ENCODE measurements at places on chromosomes 11 and 22.

- no peak for DNase-seq
Observed at GRCh38 chr11:73649206-73649605, 2.8 kb downstream of the PLEKHB1 start.

DNA sequence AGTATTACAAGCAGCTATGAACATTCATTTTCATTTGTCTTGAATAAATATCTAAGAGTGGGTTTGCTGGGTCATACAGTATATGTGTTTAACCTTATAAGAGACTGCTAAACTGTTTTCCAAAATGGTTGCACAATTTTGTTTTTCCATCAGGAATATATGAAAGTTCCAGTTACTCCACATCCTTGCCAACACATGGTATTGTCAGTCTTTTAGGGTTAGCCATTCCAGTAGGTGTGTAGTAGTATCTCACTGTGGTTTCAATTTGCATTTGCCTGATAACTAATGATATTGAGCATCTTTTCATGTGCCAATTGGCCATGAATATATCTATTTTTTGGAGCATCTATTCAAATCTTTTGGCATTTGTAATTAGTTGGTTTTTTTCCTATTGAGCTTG, 7.7 kb upstream of the CCDC83 start:
- no peak for DNase-seq

DNA sequence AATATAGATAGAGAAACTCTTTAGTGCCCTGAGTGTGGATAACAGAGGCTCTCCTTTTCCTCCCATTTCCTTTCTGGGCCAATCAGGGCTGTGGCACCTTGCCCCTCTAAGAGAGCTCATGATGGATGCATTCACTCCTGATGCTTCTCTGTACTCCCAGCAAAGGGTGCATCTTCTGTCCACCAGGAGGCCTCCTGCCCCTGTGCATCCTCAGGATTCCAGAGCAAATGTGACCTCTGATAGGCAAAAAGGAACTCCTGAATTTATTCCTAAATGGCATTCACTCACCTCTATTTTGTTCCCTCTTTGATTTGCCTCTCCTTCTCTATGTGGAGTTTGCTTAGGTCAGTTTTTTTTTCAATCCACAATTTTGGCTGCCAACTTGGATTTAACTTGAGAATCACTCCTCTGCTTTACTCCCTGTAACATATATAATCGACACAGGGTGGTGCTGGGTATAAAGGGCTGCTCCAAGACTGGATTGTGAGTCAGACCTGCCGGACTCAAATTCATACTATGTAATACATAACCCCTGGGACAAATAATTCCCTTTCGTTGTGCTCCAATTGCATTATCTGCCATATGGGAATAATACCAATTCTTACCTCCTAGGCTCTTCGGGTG, 1.1 kb upstream of the MRGPRX4 start:
- DNase-seq: no peak

DNA sequence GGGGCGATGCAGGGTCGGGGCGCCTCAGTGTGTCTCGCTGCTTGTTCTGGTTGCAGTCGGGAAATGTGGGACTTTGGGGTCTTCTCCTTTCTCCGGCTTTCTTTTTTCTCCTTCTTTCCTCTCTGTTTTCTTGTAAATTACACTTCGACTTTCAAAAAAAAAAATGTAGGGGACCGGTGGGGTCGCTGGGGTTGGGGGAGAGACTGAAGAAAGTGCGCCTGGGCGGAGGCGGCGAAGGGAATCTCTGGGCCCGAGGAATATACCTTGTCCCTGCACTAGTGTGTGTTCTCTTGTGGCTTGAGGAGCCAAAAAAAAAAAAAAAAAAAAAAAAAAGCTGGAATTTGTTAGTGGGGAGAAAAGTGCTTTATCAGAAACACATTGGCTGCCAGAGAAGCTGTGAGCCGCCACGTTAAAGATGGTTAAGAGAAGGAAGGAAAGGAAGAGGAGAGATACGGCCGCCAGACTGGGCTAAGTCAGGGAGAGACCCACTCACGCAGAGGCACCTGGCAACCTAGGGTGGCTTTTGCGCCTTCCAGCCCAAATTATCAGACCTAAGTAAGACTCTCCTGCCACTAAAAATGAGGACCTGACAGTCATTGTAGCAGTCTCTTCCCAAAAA, 8.4 kb upstream of the FLI1 start:
- DNase-seq: no peak

DNA sequence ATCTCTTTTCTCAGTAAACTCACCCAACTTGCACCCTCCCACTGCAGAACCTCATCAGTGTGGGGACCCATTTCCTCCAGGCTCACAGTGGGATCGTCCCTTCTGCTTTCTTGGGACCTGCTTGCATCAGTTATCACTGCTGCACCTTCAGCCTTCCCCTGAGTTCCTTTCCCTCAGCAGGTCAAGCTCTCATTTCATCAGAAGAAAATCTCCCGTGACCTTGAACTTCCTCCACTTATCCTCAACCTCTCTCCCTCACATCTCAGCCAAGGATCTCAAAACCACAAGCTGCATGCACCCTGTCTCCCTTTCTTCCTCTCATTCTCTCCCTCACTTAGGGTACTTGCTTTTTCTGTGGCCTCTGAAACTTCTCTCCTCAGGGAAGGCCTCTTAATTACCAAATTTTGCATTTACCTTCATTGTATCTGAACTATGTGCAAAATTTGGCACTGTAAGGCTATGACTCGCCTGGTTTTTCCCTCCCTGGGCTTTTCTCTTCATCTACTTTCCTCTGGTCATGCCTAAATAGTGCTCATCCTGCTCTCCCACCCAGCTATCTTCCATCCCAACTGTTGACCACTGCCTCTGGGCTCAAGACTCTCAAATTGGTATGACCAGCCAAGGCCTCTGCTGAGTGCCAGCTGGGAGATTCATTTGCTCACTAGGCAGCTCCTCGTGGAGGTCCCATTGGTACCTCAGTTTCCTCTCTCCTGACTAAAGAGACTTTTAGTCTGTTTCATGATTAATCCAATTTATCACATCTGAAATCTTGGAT, 2.7 kb upstream of the RCE1 start:
- peak; percentile 9 for DNase-seq

DNA sequence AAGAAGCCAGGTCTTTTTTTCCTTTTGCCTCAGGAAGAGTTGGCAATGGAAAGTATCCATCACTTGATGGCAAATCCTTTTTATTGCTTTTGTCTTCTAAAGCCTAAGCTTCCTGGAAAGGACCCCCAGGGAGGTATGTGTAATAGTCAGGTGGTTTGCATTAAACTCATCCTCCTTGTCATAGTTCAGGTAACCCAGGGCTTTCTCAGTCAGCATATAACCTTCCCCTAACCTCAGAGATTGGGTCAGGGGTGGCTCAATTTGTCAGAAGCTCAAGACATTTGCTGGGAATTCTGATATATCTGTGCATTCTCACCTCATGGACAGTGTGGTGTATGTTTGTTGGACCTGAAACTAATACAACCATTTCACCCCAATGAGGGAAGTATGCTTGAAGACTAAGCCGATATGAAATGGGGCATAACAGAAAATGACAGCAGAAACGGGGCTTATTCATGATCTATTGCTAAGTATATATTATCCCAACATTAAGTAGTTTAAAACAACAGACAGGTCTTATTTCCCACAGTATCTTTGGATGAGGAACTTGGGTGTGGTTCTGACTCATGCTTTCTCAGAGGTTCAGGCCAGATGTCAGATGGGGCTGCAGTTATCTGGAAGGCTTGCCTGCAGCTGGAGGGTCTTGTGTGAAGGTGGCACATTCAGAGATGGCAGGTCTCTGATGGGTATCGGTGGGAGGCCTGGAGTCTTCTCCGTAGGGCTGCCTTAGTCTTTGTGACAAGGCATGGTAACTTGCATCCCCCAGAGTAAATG, 135.8 kb upstream of the SPON1 start:
- no peak for DNase-seq

- DNase-seq: no peak
Observed at GRCh38 chr11:118975771-118976709, 4.5 kb downstream of the FOXR1 start.

GRCh38 chr22:38402204-38402603, 52.8 kb downstream of the KCNJ4 start:
- DNase-seq: no peak

GRCh38 chr11:65744026-65744698, 23.6 kb upstream of the RNASEH2C start:
- no peak for DNase-seq

GRCh38 chr11:47152126-47152952, 24.3 kb downstream of the ARFGAP2 start:
- DNase-seq: no peak

DNA sequence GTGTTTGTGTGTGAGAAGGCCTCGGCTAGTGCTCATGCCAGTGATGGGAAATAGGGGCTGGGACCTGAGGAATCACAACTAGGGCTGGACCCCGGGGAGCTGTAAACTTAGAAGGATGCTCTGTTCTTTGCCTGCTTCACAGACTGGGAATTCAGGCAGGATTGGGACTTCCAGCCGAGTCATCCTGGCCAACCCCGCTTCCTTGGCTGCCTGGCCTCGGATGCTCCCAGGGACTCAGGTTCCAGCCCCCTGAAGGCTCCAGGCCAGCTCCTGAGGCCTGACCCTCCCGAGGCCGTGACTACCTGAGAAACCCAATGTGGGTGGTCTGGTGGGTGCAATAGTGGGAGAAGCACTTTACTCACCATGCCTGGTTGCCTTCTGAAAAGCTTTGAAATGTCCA, 44.7 kb downstream of the IRAG1 start:
- DNase-seq: no peak

- DNase-seq: no peak
Observed at GRCh38 chr11:102099755-102100154, 10.5 kb upstream of the YAP1 start.

- DNase-seq: no peak
Observed at GRCh38 chr11:5626196-5626595, 1.4 kb downstream of the TRIM34 start.

DNA sequence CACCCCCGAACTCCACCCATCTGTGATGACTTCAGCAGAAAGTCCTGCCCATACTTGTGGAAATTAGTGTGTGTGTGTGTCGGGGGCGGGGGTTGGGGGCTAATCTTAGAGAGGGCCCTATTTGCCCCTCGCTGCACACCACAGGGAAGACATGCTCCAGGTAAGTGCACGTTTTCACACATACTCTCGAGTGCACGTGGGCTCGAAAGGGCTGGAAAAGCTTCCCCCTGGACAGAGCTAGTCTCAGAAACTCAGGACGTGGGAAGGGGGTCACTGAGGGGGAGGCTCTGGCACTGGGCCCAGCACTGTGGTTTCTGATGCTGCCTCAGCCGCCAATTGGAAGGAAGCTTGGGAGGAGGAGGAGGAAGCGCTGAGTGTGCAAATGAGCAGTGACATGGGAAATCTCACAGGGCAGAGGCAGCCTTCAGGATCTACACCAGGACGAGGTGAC, 40.7 kb upstream of the CD82 start:
- no peak for DNase-seq

DNA sequence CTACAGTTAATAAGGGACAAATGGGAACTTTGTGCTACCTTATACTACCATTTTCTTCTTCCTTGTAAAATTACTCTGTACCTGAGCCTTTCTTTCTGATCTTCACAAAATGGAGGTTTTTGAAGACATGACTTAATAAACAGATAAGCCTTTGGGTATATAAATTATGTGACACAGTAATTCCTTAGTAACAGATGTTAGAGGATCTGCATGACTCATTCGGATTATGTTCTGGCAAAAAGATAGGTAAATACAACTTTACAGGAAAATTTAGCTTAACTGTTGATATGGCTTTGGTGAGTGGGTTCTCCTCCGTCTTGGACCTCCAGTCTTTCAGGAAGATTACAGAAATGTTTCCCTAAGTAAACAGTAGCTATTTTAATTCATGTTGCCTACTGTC, 61.8 kb downstream of the BID start:
- no peak for DNase-seq

- DNase-seq: no peak
Observed at GRCh38 chr11:72441752-72442207, 7.4 kb upstream of the CLPB start.

GRCh38 chr22:38941488-38941987, 15.9 kb upstream of the APOBEC3A start:
- no peak for DNase-seq

- no peak for DNase-seq
Observed at GRCh38 chr11:64631675-64632074, 40.7 kb downstream of the SLC22A12 start.

DNA sequence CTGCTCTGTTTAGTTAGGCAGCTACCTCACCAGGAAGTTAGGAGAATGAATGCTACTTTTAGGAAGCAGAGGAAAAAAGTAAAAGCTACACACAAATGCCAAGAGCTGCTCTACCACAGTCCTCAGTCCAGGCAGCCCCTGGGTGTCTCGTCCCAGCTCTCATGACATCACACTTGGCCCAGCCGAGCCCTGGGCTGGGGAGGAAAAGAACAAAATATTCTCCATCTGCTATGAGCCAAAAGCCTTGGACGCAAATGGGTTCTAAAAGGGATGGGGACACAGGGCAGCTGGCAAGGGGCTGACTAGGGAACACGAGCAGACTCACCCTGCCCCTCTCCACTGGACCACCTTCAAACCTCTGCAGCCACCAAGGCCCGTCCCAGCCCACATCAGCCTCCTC, 26.1 kb downstream of the TMEM184B start:
- DNase-seq: no peak

DNA sequence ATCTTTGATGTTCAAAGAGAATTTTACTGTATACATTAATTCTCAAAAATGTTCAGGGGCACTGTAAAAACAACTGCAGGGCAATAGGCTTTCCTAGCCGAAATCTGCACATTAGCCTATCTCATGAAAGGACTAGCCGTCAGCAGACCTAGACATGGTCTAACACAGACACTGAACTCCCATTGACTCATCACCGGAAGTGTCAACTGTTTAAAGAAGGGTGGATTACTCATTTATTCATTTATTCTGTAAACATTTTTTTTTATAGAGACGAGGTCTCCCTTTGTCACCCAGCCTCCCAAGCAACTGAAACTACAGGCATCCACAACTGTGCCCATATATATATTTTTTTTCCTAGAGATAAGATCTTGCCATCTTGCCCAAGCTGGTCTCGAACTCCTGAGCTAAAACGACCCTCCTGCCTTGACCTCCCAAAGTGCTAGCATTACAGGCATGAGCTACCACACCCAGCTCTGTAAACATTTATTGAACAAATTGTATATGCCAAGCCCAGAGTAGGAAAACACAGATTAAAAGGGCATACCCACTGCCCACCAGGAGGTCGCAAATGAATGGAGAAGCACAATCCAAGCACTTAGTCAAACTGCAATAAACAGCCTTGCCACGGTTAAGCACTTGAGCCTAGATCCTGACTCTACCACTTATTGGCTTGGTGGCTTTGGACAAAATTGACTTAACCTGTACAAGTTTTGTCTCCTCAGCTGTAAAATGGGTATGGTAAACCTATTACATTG, 26.6 kb downstream of the RAB30 start:
- no peak for DNase-seq

DNA sequence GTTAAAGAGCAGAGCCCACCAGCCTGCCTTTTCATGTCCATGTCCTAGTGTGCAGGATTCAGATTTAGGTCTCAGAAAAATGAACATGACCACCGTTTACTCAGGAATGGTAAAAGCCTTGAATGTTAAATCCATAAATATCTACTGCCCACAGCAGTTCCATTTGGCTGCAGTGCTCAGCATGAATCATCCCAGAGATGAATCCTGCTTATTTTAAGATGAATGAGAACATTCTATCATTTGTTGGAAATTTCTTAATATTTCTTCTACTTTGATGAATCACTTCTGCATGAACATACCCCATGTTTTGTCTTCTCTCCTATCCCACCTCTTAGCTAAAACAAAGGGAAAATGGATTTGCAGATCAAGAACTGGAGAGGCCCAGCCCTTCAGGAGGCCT, 47.5 kb upstream of the AQP11 start:
- no peak for DNase-seq

- no peak for DNase-seq
Observed at GRCh38 chr11:5719703-5720495, 16.3 kb upstream of the OR56B1 start.

Data from CD8-positive, alpha-beta T cell (primary cell).